ENCODE measurements at places on chromosomes 13 and 19.

GRCh38 chr19:2193807-2194206, 30.1 kb downstream of the DOT1L start:
- no peak for DNase-seq

GRCh38 chr19:46076951-46077814, 36.4 kb upstream of the IGFL4 start:
- DNase-seq: no peak

DNA sequence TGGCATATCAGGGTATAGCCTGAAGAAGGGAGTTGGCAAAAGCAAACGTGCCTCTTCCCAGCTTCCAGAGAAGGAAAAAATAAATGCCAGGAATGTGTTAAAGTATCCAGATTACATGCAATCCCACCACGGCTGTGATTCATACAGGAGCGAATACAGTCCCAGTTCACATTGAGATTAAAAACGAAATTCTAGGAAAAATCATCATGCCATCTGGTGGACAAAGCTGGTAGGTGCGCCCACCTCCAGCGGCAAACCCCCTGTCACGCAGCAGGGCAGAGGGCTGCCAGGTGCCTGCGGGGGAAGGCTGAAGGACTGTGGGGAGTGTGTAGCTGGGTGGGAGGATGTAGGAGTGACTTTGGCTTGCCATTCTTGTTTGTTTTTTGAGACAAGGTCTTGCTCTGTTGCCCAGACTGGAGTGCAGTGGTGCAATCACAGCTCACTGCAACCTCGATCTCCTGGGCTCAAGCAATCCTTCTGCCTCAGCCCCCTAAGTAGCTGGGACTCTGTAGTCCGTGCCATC, 6.4 kb upstream of the DMWD start:
- DNase-seq: no peak

DNA sequence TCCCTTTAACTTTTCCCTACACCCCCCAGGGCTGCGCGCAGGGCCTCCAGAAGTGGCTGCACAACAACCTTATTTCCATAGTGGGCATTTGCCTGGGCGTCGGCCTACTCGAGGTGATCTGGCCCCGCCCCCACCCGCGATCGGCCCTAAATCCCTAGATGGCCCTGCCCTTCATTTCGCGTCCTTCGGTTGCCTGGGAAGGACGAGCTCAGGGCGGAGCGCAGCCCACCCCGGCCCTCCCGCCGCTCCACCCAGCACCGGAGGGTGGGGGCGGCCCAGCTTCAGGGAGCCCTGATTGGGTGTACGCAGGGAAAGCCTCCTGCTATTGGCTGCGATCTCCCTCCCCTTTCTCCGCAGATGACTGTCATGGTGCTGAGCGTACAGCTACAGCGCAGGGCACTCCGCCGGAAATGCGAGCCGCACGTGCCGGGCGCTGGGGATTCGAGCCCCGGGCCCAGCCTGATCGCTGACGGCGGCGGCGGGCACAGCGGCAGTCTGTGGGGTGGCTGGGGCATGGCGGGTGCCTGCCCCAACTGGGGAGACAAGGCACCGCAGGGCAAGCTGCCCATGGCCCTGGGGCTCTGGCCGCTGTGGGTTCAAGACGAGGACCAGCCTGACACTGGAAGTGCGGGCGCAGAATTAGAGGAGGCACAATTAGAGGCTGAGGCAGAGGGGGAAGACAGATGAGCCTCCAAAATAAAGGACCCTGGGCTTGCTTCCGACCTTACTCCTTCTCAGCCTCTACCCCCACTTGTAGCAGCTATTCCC, 4.3 kb downstream of the CD37 start:
- peak; percentile 92 for DNase-seq

DNA sequence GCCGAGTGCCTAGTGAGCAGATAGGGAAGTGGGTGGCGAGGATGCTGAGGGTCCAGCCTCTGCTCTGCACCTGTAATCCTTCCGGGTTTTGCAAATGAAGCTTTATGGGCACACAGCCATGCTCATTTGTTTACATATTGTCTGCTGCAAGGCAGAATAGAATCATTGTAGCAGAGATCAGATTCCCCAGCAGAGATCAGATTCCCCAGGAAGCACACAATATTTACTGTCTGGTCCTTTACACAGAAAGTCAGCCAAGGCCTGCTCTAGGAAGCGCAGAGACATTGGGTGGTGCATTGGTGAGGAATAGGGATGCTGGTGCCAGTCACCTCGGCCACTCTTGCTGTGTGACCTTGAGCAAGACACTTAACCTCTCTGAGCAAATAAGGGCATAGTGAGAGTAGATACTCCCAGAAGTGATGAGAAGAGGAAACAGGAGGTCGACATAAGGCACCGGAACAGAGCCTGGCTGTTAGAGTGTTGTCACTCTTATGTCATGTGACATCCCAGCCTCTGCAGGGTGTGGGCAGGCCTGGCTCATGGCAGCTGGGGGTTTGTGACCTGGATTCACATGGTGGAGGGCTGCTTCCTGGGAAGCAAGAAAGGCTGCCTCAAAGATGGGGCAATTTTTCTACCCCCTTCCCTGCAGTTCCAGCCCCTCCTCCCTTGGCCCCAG, 25.6 kb downstream of the CARM1 start:
- DNase-seq: no peak

DNA sequence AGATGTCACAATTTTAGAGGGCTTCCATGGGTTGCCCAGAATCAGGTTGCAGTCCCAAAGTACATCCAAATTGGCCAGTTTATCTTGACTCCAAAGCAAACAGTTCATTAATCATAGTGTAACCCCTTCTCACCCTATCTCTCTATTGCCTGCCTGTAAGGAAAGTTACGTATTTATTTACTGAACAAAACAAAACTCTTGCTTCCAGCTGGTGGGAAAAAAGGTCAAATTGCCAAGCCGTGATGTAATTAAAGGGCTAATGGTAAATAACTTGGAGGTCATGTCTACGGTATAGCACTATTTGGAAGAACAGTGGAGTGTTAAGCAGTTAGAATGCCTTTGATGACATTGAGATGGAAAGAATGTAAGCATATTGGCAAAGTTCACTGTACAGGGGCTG, 214.0 kb downstream of the DLEU7 start:
- no peak for DNase-seq

DNA sequence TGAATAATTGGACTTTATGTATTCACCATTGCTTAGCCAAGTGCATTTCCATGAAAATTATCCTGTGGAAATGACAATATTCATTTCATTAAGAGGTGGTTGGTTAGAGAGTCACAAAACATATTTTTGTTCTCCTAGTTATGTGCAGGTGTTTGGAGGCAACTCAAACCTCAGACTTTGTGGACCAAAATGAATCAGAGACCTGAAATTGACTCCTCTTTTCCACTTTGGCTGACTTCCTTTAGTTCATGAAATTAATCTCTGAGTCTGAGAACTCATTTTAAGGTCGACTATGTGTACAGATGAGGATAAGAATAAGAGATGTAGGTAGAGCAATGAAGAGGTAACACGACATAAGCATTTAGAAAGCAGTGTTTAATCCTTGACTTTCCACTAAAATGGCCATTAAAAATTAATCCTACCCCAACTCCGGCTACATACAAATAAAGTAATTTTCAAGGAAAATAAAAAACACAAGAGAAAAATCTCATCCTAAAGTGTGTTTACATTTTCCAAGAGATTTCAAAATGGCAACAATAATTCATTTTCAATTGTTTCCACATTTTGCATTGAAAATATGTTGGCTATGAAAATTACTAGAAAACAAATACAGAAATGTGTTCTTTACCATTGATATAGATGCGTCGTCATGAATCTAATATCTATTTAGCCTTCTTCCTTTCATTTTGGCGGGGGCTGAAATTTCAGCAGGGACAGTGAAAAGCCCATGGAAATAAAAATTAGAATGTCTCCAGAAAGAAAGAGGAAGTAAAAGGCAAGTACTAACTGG, 185.4 kb upstream of the CSNK1A1L start:
- no peak for DNase-seq

DNA sequence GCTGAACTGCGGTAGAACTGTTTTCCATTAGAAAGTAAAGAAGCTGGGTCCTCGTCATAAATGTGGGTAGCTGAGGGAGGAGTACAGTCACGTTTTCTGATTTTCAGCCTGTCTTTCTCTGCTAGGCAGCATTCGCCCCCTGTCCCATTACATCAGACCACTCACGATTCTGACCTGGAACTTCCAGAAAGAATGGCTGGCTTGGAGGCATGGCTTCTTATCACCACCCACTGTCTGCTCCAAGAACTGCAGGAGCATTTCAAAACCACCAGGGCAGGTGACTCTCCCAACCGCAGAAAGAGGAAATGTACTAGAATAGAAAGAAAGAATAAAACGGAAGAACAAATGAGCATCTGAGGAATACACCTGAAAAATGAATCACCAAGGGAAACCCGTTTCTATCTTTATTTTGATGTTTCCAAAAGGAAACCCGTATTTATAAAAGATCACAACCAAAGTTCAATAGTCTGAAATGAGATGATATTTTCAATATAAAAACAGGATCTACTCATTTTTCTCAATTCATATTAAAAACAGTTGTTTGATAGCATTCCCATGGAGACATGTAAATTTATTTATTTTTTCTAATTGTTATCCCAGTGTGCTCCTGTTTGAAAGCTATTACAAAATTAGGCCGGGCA, 22.1 kb upstream of the POMP start:
- DNase-seq: no peak

GRCh38 chr13:106443607-106444322, 91.7 kb downstream of the EFNB2 start:
- DNase-seq: no peak

GRCh38 chr13:30116379-30116778, 191.0 kb downstream of the KATNAL1 start:
- no peak for DNase-seq

DNA sequence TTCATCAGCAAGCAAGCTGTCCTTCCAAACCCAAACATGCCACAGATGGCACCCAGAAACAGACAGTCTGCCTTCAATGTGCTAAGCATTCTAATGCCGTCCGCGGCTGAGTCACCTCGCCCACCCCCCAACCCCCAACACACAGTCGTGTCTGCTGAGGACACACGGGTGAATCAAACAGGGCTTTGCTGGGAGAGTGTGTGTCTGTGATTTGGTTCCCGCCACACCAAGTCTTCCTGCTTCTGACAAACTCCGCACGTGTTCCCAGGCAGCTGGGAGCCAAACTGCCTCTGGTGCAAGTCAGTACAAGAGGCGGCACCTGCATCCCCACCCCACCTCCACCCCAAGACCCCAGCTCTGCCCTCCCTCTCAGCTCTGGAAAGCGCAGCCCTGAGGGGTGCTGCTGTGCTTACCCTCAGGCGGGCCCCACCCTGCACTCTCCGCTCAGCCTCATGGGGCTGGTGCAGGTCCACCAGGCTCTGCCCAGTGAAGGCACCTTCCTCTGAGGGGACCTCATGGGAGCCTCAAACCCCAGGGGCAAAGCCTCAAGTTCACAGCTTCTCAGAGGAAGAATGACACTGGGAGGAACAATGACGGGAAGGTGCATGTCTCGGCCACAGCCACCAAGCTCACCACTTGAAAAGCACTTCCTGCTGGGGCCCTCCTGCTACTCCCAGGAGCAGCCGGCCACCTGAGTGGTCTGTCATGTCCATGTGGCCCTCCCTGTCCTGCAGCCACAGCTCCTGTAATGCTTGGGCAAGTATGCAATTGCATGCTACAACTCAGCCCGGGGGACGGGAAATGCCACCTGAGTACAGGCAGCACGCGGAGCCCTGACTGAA, 15.0 kb upstream of the SLC35E1 start:
- peak; percentile 70 for DNase-seq

- no peak for DNase-seq
Measured at GRCh38 chr13:95406176-95406575, 104.9 kb upstream of the ABCC4 start.

GRCh38 chr13:107020393-107020792, 452.5 kb upstream of the ARGLU1 start:
- no peak for DNase-seq

GRCh38 chr13:76329004-76329403, 557.2 kb downstream of the KCTD12 start:
- no peak for DNase-seq

- DNase-seq: no peak
Measured at GRCh38 chr19:33756177-33756576, 40.5 kb upstream of the KCTD15 start.

DNA sequence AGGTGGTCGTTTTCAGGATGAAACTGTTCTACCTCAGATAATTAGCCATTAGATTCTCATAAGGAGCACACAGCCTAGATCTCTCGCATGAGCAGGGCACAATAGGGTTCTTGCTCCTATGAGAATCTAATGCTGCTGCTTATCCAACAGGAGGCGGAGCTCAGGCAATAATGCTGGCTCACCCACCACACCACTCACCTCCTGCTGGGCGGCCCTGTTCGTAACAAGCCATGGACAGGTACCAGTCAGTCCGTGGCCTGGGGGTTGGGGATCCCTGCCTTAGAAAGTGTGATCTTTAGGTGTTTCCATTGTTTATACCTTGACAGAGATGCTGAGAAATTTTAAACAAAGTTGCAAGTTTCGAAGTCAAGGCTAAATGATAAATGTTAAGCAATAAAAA, 344.6 kb upstream of the HTR2A start:
- no peak for DNase-seq

DNA sequence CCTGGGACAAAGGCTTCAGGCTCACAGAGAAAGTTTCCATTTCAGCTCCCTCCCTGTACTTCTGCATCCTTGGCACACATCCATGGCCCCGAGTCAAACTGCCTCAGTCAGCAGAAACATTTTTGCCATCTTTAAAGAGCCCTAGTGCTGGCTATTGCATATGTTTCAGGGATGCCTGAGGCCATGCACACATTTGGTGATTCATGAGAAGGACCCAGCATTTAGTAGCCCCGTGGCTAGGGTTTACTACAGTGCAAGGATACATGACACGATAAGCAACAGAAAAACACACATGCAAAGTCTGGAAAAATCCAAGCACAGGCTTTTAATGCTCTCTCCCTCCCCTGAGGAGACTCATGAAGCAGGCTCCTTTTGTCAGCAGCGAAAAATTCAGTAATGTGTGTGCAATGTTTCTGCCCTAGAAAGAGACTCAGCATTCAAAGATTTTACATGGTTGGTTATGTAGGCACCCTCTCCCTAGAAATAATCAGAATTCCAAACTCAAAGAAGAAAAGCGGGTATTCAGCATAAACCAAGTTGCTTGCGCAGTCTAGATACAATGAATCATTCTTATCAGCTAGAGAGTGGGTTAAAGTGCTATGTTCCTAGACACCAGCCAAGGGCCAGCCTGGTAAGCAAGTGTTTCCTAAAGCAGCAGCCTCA, 17.6 kb downstream of the ACOD1 start:
- no peak for DNase-seq

DNA sequence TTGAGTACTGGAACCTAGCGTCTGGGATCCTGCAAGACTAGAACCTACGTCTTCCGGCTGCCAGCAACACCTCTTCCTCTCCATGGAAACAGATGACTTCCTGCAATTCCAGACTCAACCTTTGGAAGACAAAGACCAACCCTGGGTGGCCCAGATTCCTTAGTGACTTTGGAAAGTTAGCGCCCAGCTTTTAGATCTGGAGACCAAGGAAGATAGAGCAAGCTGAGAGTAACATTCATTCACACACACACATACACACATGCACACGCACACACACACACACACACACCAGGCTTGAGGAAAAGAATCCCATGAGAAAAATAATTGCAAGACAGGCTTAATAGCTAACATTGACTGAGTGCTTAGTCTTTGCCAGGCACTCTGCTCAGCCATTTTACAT, 788.9 kb downstream of the UQCRFS1 start:
- no peak for DNase-seq

Data from suprapubic skin (tissue), 4 donors.